ENCODE measurements at places on chromosomes 4 and X.

DNA sequence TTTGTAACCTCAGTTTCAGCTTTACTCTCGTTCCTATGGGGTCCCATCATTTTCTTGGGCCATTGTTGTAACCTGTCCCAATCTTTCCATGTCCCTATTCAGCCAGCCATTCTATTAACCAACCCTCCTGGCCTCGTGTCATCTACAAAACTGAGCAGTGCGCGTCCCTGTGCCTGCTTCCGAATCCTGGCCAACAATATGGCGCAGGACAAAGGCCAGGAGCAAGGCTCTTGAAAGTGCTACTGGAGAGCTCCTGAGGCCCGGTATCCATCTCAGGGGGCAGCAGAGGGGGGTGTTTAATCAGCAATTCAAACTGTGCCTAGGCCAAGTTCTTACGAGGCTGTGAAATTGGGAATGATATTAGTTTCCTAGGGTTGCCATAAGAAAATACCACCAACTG, 41.2 kb upstream of the APLN start:
- no peak for DNase-seq

- DNase-seq: no peak
These were observed 64.4 kb downstream of the SEPSECS start for GRCh38 chr4:25095837-25096236.

DNA sequence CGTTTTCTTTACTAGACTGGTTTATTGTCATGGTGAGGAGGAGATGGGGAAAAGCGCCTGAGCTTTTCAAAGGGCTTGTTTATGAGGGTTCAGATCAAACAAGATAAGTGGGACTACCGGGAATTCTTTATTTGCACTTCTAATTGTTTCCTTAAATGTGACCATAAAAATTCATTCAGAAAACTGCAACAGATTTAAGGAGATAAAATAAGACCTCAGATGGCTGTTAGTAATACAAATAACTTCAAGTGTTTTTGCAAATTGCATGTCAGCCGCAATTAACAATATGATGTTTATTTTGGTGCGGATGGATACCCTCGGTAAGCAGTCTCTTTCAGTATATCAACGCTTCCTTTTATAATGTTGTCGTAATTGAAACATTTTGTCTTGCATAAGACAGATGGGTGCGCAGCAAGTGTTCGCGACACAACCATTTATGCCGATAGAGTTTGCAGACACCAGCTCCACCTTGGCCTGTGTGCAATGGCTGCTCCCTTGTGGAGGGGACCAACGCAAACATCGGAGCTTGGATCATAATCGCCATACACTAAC, 151.0 kb downstream of the C4orf33 start:
- DNase-seq: no peak

DNA sequence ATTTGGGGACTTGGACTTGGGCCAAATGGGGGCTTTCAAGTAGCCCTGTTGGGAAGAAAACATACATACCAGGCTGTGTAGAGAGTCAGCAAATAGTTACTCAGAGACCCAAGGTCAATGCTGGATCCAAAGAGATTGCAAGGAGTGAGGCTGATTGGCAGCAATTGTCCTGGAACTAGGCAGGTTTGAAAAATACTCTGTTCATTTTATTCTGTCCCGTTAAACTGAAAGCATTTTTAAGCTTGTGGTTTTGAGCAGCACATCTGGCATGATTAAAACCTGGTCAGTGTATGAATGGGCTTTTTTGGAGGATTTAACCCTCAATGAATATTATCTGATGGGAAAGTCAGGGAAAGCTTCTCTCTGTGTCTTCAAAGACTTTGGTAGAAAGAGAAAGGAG, 294.3 kb upstream of the BOD1L1 start:
- DNase-seq: no peak

GRCh38 chr4:121988950-121989349, 37.1 kb upstream of the TRPC3 start:
- DNase-seq: no peak

GRCh38 chr4:4274226-4274625, 15.7 kb downstream of the LYAR start:
- DNase-seq: no peak

DNA sequence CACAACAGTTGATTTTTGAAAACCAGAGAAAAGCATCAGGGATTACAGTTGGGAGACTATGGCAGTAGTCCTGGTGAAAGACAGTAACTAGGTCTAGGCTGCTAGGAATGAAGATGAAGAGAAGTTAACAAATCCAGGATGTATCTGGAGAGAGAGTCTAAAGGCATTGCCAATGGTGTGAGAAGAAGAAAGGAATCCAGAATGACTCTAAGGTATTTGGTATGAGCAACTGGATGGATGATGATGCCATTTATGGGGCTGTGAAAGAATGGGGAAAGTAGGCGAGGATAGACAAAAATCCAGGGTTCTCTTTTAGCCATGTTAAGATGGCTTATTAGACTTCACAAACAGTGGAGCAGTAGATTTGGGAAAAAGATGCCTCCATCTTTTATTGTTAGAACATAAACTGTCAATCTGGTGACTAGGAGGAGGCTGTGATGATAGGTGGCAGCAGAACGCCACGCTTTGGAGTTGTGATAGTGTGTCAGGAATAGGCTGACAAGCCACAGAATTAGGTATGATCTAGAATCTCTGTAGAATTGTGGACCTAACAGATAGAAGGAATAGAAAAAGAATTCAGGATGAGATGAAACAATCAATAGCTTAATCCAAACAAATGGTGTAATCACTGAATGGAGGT, 27.3 kb upstream of the JADE1 start:
- DNase-seq: peak; percentile 39

- no peak for DNase-seq
These were observed 62.2 kb downstream of the MFAP3L start for GRCh38 chr4:169963998-169964397.

GRCh38 chr4:87716371-87717265, 66.5 kb downstream of the DMP1 start:
- no peak for DNase-seq

GRCh38 chr4:31237233-31237632, 517.1 kb downstream of the PCDH7 start:
- DNase-seq: no peak

DNA sequence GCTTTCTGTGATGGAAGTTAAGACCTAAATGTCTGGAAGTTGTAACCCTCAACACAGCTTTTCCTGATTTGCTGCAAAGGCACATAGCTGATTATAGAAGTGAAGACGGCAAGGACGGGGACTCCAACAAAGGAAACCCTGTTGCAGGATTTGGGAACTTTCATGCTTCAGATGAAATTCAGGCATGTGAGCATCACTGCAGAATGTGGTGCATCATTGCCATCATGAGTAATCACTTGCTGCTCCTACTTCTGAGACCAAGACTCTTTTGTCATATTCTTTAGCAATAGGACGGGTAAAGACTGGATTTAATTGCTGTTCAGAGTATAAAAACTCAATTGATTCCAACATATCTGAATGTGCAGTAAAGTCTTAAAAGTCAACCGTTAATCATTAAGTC, 35.8 kb downstream of the YIPF6 start:
- DNase-seq: no peak

DNA sequence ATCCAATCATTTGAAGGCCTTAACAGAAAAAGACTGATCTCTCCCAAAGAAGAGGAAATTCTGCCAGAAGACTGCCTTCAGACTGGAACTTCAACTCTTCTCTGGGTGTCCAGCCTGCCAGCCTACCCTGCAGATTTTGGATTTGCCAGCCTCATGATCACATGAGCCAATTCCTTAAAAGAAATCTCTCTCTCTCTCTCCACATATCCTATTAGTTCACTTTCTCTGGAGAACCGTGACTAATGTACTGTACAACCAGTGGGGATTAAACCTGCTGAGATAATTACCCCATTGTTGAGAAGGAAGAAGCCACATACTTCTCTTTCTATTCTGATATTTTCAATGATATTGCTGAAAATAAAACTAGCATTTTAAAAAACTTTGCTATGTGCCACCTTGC, 711.3 kb upstream of the AMOT start:
- DNase-seq: no peak

DNA sequence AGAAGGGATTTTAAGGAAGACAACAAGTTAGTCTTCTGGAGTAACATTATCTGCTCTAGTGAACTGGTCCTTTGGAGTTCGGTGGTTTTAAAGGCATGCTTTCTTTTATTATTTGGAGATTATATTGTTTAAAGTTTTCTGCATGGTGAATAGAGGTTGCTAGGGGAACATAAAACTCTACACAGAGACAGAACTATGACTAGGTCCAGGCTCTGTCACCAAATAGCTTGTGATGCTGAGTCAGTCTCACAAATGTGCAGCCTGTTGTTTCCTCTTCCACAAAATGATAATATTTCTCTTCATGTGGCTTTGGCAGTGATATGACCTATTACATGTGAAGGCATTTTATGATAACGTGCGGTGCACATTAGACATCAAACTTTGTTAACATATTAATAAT, 132.6 kb downstream of the PACRGL start:
- no peak for DNase-seq

GRCh38 chrX:86051741-86052140, 4.4 kb upstream of the CHM start:
- no peak for DNase-seq

DNA sequence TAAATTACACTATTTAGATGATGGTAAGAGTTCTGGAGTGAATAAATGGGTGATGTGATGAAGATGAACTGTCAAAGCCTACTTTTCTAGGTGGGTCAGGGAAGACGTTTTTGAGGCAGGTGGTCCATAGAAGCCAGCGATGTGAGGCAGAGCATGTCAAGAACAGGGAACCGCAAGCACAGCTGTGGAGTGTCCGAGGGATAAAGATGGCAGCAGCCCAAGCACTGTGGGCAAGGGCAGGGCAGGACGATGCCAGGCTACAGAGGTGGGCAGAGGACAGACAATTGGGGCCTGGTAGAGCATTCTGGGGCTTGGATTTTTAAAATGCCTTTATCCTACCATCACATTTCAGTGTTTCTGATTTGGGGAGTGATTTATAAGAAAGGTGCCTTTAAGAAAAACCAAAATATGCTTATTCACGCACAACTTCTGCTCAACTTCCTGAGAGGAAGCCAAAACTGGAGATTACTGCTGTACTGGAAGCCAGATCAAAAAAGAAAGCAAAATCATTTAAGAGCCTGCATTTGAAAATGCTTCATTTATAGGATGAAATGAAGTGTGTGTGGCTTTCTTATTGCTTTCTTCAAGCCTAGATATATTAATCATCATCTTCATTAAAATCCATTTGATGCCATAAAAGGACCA, 119.0 kb upstream of the WDR17 start:
- DNase-seq: no peak

GRCh38 chr4:156615066-156615531, 356.5 kb downstream of the PDGFC start:
- no peak for DNase-seq

DNA sequence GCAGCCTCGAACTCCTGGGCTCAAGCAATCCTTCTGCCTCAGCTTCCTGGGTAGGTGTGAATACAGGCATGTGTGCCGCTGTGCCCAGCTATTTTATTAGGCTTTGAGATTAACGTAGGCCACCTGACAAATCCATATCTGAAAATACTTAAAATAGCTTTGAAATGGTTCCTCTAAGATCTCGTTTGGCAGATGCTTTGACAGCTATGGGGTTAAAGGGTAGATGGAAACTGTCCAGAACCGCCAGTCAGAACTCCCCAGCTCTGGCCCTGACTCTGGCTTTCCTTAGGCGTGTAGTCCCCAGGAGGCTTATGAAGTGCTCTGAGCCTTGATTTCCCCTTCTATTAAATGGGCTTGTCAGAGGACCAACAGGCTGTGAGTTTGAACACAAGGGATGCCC, 32.8 kb upstream of the STIM2 start:
- DNase-seq: no peak

- DNase-seq: no peak
These were observed 45.2 kb downstream of the PRSS12 start for GRCh38 chr4:118307643-118308042.

- no peak for DNase-seq
These were observed 137.3 kb downstream of the BMPR1B start for GRCh38 chr4:94895081-94895480.

DNA sequence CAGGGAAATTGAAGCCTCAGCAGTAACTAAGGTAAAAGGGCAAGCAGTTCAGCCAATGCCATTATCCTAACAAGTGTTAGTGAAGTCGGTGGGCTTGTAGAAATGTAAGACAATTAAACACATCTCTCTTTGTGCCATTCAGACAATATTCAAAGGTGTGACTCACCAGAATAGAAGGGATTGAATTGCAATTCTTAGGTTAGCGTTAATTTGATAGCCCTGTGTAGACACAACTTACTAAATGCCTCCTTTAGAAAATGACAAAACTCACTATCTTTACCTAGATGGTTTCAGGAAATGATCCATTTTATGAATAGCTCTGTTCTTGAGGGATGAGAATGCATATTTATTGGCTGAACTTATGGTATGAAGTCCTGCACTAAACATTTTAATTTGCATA, 35.2 kb downstream of the RPA4 start:
- no peak for DNase-seq

GRCh38 chr4:100949350-100949935, 397.9 kb downstream of the PPP3CA start:
- DNase-seq: no peak

- DNase-seq: no peak
These were observed 10.4 kb downstream of the MTMR1 start for GRCh38 chrX:150703695-150703974.

DNA sequence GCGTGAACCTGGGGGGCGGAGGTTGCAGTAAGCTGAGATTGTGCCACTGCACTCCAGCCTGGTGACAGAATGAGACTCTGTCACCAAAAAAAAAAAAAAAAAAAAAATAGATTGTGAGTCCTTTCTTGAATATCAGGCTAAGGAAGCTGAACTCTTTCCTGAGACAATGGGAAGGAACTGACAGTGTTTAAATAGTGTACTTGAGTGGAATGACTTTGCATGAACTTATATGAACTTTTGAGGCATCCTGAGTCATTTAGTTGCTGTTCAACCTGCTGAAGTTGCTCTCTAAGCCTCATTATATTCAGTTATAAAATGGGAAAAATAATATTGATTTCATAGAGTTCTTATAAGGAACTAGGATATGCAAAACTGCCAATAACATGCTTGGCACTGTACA, 79.3 kb upstream of the LIMCH1 start:
- no peak for DNase-seq

DNA sequence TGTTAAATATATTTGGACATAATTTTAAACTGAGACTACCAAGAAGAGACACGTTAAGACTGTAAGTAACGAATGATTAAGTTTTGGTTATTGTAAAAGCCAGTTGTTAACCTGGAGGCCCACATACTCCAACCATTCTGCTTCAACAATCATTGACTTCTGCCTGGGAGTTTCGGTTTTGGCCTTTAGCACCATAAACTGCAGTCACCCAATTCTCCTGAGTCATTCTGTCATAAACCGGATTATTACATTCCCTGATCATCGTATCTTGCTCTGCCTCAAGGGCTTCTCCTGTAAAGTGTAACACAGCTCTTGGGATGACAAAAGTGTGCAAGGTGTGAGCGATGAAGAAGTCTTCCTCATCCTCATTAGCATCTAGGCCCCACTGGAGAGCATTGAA, 46.9 kb upstream of the PABPC1L2A start:
- DNase-seq: no peak

Data from hematopoietic multipotent progenitor cell treated with erythropoietin and hydrocortisone succinate and interleukin-3 and kit ligand, for 17 days (in vitro differentiated cells).